ENCODE measurements at places on chromosomes 12 and 14.

GRCh38 chr12:92089559-92089958 is 56.1 kb downstream of the BTG1 start:
- DNase-seq: no peak

- no peak for DNase-seq
Observed at GRCh38 chr12:121603581-121603980, 22.7 kb upstream of the ORAI1 start.

GRCh38 chr14:99606359-99606758 is 2.4 kb upstream of the CCDC85C start:
- no peak for DNase-seq

DNA sequence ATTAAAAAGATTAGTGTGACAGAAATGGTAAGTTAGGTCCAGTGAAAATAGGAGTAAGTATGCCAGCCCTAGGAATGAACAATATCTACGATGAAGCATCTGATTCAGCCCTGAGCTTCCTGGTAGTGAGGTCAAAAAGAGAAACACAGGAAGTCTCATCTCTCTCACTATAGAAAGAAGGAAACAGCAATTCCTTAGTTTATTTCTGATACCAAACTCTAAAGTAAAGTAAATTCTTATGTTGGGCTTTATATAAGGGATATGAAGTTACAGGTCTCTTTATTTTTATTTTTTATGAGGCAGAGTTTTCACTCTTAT is 76.7 kb upstream of the RFLNA start:
- DNase-seq: no peak

DNA sequence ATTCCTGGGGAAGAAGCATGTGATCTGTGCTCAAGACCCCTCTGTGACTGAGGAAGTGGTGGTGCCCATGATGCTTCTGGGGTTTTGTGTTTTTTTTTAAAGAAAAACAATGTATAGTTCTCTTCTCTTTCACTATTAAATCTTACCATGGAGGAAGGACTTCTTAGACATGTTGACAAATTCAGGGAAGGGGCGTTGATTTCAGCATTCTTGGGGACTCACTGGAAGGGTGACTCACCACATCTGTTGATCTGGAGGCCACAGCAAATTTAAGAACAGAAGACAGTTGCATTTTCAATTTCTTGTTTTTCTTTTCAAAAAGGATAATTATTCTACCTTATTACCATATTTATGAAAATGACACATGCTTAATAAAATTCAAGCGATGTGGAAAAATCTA is 152.9 kb upstream of the RTL1 start:
- DNase-seq: no peak
